ENCODE measurements at places on chromosomes 2 and 18.

DNA sequence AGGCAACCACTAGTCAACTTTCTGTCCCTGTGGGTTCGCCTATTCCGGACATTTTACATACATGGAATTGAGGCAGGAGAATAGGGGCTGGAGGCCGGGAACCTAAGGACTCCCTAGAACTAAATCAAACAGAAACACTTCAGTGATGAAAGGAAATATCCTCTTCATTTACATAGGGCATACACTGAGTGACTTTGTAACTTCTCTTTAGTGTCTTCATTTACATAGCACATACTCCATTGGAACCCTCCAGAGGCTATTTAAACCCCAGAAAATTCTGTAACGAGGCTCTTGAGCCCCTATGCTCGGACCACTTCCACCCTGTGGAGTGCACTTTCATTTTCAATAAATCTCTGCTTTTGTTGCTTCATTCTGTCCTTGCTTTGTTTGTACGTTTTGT is 56.5 kb downstream of the CCDC195 start:
- no peak for DNase-seq

GRCh38 chr2:129975016-129975774 is 4.3 kb upstream of the RAB6C start:
- no peak for DNase-seq

DNA sequence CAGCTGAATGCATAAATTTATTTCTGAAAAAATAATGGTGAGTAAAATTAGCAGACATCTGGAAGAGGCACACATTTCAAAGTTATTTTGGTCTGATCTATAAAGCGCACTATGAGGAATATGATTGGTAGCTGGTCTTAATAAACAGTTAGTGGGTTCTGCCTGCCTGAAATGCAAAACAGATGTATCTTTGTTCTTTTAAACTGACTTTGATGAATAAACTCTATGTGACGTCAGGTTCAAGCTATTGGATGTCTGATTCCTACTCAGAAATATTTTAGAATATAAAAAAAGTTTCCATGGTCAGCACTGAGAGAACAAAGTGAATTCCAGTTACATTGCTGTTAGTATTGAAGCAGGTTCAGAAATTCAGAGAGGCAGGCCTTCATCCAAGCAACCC is 136.4 kb downstream of the TPGS2 start:
- DNase-seq = no peak

DNA sequence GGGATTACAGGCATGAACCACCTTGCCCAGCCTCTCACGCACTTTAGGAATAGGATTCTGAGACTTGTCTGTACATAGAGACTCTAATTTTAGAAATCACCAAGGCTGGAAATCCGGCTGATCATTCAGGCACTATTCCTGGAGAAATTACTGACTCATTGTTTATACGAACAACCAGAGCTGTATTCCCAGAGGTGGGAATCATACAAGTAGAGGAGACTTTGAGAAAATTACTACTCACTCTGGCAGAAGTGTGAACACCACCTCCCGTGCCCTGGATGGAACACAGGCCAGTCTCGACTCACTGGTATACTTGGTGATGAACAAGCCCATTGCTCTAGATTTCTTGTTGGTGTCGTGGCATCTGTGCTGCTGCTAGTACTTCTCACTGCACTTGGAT is 5.8 kb upstream of the ADNP2 start:
- DNase-seq = no peak

DNA sequence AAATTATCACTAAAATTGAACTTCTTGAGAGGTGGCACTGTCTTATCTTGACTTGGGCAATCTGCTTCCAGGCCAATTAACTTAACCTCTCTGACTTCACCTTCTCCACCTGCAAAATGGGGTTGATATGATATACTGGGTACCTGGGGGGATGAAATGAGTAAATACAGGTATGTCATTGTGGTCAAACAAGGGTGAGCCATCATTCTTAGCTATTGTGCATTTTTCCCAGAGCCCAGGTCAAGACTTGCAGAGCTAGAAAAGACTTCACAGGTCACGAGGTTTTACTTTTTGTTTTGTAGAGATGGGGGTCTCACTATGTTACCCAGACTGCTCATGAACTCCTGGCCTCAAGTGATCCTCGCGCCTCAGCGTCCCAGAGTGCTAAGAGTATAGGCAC is 145.0 kb downstream of the PRKCE start:
- no peak for DNase-seq

GRCh38 chr18:73093687-73094250 is 226.0 kb upstream of the NETO1 start:
- no peak for DNase-seq

DNA sequence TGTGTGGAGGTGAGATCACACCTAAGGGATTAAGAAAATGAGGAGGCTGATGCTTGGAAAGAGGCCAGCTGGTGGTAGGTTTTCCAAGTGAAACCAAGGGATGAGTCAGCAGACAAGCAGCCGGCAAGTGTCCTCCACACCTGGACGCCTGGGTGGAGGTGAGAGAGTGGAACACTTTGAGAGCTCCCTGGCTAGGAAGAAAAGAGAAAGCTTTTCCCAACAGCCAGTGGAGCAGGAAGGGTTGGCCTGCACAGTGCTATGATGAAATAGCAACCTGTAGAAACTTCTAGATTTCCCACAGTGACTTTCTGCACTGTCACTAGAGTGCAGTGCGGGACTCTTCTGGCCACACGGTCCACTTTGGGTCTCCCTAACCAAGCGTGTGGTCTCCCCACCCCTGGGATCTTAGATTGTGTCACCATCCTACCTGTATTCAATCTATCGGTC is 19.6 kb upstream of the IL37 start:
- no peak for DNase-seq

- no peak for DNase-seq
Measured at GRCh38 chr2:126482582-126483464, 173.1 kb upstream of the GYPC start.

DNA sequence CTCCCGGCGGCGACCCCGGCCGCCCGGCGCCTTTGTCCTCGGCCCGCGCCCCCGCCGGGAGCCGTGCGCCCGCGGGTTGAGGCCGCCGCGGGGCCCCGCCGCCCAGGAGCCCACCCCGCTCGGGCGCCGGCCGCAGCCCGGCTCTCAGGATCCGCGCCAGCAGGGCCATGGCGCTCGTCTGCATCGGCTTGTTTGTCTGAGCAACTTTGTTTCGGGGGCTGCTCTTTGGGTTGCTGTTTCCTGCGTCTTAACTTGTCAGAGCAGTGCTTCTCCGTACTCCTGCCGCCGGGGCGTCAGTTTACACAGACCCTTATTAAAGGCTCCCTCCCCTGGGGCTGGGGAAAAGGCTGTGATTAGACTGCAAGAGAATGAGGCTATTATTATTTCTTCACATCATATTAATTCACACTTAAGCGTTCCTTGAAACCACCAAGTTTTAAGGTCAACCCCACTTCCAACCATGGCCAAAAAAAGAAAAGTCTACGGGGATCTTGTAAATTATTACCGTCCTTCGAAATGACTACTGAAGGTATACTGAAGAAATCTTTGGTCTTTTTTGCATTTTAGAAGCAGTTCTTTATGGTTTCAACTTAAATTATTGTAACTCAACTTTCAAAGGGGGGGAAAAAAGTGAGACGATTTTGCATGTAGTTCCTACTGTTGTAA is at the start of gene CYP27C1:
TSS of gene CYP27C1 (minus strand) at position 198 of the 666 bp plus-strand sequence. CDS start at position 169, 29 bp downstream.
- no peak for DNase-seq

- no peak for DNase-seq
Measured at GRCh38 chr2:222447131-222447530, 22.8 kb downstream of the SGPP2 start.

- DNase-seq = no peak
Measured at GRCh38 chr2:1770566-1771380, 26.5 kb upstream of the PXDN start.

- no peak for DNase-seq
Measured at GRCh38 chr18:78913395-78913794, 66.2 kb upstream of the SALL3 start.

- DNase-seq = no peak
Measured at GRCh38 chr18:46402396-46402795, 254.6 kb downstream of the LOXHD1 start.

DNA sequence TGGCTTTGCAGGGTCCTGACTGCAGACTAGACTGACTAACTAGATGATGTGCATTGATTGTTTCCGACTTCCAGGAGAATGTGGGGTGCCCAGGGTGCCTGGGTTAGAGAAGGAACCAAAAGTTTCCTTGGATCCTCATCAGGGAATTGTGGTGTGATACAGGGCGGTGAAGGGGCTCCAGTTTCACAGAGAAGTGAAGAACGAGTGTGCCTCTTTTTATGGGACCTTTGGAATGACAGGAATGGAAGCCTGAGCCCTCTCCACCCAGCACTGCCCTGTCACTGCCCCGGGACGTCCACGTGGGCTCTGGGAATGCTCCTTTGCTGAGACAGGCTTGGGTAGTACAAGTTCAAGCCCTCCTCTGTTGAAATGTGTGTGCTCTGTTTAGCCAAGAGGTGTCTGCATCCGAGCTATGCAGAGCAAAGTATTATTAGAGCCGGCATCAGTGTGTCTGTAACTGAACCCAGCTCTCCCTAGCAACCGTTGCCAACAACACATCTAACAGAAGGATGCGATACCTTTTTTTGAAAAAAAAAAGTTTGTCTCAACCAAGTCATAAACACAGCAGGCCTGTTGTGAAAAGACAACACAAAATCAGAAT is 183.6 kb downstream of the SMAD7 start:
- DNase-seq = no peak

DNA sequence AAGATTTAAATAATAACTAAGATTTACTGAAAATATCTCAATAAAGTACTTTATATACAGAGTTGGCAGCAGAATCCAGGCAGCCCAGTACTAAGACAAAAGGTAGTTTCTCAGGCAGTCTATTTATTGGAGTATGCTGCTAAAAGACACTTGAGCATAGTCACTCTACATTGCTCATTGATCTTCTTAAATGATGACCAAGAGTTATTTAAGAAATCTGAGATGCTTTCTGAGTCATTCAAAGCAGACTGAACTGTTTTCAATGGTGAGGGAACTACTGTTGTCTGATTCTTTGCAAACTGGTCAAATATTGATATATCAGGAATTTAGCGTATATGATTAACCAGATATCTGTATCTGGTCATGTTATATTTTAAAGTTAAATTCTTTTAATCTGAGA is 133.6 kb downstream of the PHLPP1 start:
- DNase-seq = no peak

- DNase-seq = no peak
Measured at GRCh38 chr18:35890323-35890722, 82.2 kb upstream of the RMP24 start.

Data from GM20000 (cell line).